ENCODE measurements at places on chromosomes 4 and X.

DNA sequence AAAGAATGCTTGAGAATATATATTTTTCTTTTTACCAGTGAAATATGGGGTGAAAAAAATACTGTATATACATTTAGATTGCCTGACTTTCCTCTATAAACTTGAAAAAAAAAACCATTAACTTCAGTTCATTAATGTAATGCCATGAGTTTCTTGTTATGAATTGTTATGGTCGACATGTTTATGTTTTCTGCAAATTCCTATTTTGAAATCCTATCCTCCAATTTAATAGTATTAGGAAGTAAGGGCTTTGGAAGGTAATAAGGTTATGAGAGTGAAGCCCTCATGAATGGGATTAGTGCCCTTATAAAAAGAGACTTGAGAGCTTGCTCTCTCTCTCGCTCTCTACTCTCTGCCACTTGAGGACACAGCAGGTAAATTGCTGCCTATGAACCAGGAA lies 211.4 kb downstream of the LDB2 start:
- DNase-seq = no peak

GRCh38 chr4:88275516-88275915 lies 8.8 kb downstream of the PPM1K start:
- no peak for DNase-seq

GRCh38 chr4:80252427-80252826 lies 14.0 kb upstream of the FGF5 start:
- DNase-seq = no peak

DNA sequence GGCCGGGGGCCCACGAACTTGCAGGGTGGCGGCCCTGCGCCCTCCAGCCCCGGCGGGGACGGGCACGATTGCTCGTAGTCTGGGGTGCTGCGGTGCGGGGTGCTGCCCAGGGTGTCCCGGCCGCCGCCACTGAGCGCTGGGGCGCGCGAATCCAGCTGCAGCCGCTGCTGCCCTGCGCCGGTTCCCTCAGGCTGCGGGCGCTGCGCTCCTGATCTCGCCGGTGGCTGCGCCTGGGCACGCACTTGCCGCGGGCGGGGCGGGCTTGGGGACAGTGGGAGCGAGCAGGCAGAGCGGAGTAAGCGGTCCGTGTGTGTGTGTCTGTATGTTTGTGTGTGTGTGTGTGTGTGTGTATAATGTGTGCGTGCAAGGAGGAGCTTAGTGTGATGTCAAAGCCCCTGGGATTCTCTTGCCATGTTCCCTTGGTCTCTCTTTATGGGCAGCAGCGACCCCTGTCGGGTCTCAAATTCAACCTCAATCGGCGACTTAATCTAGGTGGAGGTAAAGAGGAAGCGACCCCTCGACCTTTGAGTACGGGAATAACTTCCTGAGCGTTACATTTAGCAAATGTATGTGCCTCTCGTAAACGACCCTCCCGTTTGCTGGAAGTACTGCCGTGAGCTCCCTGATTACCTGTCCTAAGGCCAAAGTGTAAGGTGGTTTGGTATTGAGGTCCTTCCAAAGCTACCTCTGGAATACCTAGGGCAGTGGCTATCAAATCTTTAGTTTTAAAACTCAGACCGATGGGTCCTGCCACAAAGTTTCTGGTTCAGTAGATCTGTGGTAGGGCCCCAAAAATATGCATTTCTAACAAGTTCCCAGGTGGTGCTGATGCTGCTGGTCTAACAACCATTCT lies at the start of gene RNF150:
TSS of gene RNF150 (minus strand) at position 324 of the 853 bp plus-strand sequence.
- DNase-seq = peak; percentile 69

GRCh38 chr4:12439633-12440305 lies 1011.1 kb upstream of the HS3ST1 start:
- DNase-seq = no peak

GRCh38 chr4:132818091-132818490 lies 331.0 kb upstream of the PCDH10 start:
- DNase-seq = no peak

DNA sequence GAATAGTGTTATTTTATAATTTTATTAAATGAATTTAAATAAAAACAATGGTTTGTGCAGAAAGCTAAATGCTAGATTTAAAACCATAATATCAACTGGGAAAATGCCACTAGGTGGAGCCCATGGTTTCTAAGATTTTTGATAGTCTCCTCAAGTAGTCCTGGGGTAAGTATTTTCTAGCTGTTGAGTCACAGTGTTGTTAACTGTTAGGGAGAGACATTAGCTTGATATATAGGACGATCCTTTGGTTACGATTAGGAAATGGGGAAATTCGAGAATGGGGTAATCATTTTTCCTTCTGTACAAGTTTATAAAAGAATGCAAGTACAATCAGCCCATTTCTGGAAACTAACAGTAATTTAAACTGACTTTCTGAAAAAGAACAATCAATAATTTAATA lies 378.4 kb downstream of the ANKRD50 start:
- DNase-seq = no peak
